Cerebellar nuclear complex (tissue), 1 donor: ENCODE measurements at places on chromosomes 4 and X.

- DNase-seq: no peak
Measured at GRCh38 chr4:95191537-95191936, 357.2 kb downstream of the UNC5C start.

GRCh38 chr4:70793626-70794025, 46.1 kb downstream of the GRSF1 start:
- no peak for DNase-seq

- no peak for DNase-seq
Measured at GRCh38 chr4:137032222-137032621, 500.1 kb downstream of the PCDH18 start.

DNA sequence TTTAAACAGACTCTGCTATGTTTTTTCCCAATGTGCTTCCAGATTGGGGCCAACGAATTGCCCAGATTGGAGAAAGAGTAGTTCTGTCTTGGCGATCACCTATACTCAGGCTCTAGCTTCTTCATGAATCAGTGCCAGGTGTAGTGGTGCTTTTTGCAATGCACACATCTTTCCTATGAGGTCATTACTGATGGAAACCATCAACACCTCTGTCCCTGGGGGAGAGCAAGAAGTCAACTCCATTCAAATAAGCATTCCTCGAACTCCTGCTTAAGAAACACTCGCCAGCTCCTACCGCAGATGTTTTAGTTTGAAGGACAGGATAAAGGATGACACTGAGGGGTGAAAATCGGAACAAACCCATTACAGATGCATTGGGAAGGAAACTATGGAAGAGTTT, 156.5 kb upstream of the DKK2 start:
- DNase-seq: no peak

DNA sequence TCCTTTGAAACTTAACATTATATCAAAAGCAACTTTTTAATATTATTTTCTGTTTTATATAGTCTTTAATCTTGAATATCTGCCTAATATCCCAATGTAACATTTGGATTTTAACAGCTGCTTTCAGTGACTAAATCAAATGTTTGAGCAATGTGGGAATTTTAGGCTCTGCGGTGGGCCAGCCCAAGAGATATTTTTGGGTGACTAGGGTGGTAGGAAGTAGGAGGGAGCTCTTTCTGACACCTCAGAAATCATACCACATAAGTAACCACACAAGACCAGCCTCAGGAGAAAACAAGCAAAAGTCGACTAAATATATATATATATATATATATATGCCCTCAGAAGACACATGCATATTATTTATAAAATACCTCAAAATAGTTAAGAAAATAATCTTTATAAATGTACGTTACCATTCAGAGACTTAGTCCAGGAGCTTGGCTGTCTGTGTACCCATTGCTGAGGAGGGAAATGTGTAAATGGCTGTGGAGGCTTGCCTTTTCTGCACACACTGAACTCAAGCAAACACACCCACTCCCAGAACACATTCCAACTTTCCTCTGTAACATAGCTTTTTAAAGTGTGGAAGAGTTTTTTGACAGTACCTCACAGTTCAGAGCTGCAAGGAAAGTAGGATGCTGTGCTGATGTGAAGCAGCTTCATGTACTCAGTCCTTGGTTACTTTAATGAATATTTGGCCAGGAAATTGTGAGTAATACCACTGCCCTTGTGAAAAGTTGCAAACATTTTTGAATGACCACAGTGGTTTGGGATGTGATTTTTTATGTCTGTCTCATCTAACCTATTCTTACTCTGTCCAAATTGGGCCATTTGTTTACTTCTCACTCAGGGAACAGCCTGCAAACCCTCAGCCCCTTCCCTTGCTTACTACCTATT, at the start of gene RTL3:
TSS of gene RTL3 (minus strand) at position 484 of the 900 bp plus-strand sequence. CDS start 908 bp downstream, outside the sequence.
- DNase-seq: no peak

- no peak for DNase-seq
Measured at GRCh38 chr4:78482281-78482680, 69.3 kb upstream of the ANXA3 start.

DNA sequence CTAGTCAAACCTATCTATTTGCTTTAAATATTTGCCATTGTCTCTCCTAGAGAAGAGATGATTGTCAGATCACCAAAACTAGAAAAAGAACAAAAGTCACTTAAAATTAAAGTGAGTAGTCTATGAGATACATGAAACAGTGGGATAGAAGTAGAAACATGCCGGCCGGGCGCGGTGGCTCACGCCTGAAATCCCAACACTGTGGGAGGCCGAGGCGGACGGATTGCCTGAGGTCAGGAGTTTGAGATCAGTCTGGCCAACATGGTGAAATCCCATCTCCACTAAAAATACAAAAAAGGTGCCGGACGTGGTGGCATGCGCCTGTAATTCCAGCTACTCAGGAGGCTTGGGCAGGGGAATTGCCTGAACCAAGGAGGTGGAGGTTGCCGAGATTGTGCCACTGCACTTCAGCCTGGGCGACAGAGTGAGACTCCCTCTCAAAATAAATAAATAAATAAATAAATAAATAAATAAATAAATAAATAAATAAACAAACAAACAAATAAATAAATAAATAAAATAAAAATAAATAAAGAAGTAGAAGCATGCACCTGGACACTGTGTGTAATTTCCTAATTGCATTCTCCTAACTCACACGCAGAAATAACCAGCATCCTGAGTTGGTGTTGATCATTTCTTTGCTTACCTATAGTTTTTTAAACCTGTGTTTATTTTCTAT, 299.5 kb downstream of the PDHA2 start:
- DNase-seq: no peak

GRCh38 chrX:19883878-19884277, 3.5 kb downstream of the SH3KBP1 start:
- no peak for DNase-seq

DNA sequence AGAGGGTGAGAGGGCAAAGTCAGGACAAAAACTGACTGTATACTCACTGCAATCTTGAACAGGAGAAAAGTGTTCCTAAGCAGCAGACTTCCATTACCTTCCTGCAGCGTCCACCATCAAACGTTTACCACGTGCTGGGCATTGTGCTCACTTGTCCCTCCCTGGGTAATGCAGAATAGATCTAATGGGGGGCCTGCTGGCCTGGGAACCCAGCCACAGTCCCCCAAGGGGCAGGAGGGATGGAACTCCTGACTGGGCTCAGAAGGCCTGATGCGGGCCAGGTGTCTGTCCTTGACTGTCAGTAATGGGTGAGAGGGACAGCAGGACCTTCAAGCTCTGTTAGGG, 37.6 kb upstream of the FAM156A start:
- DNase-seq: no peak

DNA sequence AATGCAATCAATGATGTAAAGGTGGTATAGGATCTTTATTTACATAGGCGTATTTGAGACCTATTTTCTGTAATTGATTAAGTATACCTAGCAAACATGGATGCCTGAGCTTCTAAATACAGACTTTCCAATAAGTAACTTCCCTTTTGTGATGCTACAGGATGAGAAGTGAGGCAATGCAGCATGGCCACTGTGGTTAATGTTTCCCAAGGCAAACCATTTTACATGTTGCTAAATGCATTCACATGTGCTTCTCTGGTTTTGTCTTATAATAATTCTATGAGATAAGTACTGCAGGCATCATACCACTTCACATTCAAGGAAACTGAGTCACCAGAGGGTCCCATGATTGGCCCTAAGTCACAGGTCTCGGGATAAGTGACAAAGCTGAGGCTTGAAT, 35.7 kb upstream of the NKX3-2 start:
- no peak for DNase-seq

DNA sequence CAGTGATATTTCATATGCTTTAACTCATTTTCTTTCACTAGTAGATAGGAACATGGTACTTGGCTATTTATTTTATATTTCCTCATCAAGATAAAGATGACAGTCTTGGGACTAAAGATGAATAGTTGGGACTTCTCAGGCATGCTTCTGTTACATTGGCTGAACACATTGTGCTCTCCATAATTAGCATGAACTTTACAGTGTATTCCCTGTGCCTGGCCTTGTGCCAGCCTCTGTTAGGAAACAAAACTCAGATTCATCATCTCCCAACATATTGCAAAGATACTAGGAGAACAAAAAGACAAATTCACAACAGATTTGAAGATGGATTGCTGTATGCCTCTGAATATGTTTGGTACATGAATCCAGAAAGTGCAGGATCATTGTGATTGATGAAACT, 26.4 kb downstream of the GRIA2 start:
- no peak for DNase-seq

- DNase-seq: no peak
Measured at GRCh38 chr4:124936427-124936826, 223.9 kb upstream of the ANKRD50 start.

GRCh38 chr4:180028682-180029081, 2214.5 kb upstream of the TENM3 start:
- no peak for DNase-seq

DNA sequence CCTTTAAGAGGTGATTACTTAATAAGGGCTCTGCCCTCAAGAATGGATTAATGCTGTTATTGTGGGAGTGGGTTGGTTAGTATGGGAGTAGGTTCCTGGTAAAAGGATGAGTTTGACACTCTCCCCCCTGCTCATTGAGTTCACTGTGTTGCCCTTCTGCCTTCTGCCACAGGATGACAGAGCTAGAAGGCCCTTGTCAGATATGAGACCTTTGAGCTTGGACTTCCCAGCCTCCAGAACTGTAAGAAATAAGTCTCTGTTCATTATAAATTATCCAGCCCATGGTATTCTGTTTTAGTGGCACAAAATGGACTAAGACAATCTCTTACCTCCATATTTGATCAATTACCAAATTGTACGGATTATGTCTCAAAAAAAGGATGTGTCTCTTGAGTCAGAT, 114.3 kb upstream of the NAP1L5 start:
- no peak for DNase-seq

- DNase-seq: no peak
Measured at GRCh38 chrX:154374313-154375155, at the start of gene FLNA. FLNA (minus strand) TSS chrX:154374634; CDS start chrX:154371245, 3,389 bp downstream.

DNA sequence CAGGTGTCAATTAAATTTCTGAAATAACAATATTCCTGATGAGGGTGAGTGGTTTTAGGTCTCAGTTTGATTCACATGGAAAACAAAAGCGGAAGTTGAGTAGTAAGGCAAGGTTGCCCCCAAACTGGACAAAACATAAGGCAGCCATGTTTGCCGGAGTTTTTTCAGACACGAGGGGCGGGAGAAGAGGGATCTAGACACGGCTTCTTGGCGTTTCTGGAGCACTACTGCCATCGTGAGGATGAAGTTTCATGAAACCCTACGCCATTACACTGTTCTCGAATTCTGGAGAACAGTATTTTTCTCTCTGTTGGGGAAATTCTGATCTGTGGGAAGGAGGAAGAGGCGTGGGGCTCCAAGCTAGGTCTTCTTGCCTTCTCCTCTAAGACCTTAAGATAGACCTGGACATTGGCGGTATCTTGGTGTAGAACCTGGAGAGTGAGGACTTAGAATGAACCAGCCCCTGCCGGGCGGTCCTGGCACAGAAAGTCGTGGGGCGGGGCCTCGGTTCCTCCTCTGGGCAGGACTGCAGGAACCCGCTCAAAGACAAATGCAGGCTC, 160.3 kb downstream of the OR13H1 start:
- peak; percentile 79 for DNase-seq

GRCh38 chr4:118077767-118078105, 43.5 kb downstream of the NDST3 start:
- no peak for DNase-seq

- DNase-seq: no peak
Measured at GRCh38 chrX:124280294-124280902, 52.1 kb upstream of the TEX13D start.

DNA sequence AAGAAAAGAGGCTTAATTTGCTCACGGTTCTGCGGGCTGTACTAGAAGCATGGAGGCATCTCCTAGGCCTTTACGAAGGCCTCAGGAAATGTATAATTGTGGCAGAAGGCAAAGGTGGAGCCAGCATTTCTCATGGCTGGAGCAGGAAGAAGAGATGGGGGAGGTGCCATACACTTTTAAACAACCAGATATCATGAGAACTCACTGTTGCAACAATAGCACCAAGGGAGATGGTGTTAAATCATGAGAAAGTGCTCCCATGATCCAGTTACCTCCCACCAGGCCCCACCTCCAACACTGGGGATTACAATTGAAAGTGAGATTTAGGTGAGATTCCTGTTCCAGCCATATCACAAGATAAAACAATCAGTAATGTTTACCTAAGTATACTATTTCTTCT, 45.5 kb downstream of the MTHFD2L start:
- DNase-seq: no peak

DNA sequence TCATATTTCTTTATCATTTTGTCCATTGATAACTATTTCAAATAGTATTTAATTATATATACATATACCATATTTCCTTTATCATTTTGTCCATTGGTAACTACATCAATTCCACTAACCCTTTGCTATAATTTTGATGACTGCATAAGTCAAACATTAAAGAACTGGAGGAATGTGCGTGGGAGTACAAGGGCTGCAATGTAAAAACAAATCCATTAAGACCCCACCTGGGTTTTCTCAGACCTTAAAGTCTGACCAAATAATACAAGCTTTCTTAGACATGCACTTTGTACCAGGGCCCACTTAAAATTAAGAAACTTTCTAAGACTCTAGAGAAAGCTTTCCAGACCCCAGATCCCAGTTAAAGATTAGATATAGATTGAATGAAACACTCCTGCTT, 1622.4 kb upstream of the PCDH10 start:
- DNase-seq: no peak

DNA sequence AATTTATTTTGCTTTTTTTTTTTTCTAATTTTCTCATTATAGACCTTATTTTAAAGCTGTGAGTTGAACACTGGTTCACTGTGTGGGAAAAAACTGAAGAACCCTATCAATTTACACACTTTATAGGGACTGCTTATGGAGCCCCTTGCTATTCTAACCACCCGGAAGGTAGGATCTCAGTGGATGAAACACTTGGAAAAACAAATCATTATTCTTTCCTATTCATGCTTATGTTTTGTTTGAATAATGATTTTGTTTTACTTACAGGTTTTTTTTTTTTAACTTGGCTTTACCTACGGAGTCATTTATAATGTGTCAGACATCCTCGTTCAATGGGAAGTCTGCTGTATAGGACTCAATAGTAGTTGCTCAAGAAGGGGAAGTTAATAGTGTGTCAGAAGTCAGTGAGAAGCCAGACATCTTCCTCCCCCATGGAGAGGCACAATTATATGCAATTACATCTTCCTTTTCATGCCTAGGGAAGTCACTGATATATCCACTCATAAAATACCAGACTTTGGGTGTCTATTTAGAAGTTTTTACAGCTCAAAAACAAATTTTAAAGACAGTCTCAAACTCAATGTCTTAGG, 113.2 kb downstream of the ARSF start:
- no peak for DNase-seq

GRCh38 chr4:51866835-51867234, 23.9 kb downstream of the DCUN1D4 start:
- no peak for DNase-seq

DNA sequence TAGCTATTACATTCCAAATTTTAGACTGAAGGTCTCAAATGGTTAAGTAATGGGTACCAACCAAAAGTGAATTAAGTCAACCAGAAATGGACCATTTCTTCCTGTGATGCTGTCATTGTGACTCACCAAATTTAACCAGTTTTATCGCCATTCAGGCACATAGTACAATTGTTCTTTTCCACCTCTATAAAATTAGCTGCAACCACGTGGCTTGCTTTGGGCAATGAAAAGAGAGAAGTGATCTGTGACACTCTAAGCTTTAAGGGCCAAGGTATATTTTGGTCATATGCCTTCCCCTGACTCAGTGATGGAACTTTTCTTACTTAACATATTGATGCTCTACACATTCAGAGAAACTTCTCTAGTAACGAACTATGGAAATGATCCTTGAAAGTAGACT, 20.3 kb upstream of the PHF8 start:
- no peak for DNase-seq

GRCh38 chr4:130110189-130110588, 1014.2 kb downstream of the C4orf33 start:
- no peak for DNase-seq

- DNase-seq: peak; percentile 7
Measured at GRCh38 chrX:72069350-72070160, 62.2 kb downstream of the RTL5 start.
